ENCODE measurements at places on chromosomes 5 and 9. TPM values are rescaled to one million over a fixed set of nuclear protein-coding genes. Genes with fewer than 3 reads are reported as not detected.

PLPPR1 gene
- total RNA-seq = not detected

DNAJB5 gene
- 6.3 TPM for total RNA-seq

TICAM2 gene
- 2.3 TPM for total RNA-seq

LCN1 gene
- total RNA-seq = not detected

SELENOP gene
- not detected for total RNA-seq

SLC12A7 gene
- 23.5 TPM for total RNA-seq

MARVELD2 gene
- total RNA-seq = 0.13 TPM

BAAT gene
- total RNA-seq = 0.08 TPM

TMEM252 gene
- not detected for total RNA-seq

SH3TC2 gene
- 39.3 TPM for total RNA-seq

TSSK1B gene
- not detected for total RNA-seq

COL27A1 gene
- 14.6 TPM for total RNA-seq

CCDC180 gene
- 5.4 TPM for total RNA-seq

PCDHB8 gene
- 6.6 TPM for total RNA-seq

RBM18 gene
- 11.7 TPM for total RNA-seq

F2RL1 gene
- 6.3 TPM for total RNA-seq

FANCG gene
- total RNA-seq = 47.9 TPM

PTPA gene
- total RNA-seq = 151 TPM

PKD2L2 gene
- total RNA-seq = not detected

DIMT1 gene
- 76.5 TPM for total RNA-seq

QSOX2 gene
- total RNA-seq = 30.1 TPM

TIMD4 gene
- total RNA-seq = not detected

All from A375 (cell line).